Kidney epithelial cell (primary cell): ENCODE measurements at places on chromosomes 5 and 9.

DNA sequence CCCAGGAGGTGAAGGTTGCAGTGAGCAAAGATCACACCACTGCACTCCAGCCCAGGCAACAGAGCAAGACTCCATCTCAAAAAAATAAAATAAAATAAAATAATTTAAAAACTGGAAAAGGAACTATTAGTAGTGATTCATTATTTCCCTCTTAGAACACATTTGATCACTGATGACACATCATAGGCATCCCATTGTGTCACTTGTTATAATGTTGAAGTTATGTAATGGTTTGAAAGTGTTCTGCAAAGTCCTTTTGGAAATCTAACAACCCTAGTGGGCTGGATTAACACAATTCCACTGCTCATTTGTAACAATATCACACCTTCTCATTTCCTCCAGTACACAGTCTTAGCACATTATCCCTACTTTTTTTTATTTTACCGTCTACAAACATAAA, 81.8 kb upstream of the LMNB1 start:
- DNase-seq: no peak

DNA sequence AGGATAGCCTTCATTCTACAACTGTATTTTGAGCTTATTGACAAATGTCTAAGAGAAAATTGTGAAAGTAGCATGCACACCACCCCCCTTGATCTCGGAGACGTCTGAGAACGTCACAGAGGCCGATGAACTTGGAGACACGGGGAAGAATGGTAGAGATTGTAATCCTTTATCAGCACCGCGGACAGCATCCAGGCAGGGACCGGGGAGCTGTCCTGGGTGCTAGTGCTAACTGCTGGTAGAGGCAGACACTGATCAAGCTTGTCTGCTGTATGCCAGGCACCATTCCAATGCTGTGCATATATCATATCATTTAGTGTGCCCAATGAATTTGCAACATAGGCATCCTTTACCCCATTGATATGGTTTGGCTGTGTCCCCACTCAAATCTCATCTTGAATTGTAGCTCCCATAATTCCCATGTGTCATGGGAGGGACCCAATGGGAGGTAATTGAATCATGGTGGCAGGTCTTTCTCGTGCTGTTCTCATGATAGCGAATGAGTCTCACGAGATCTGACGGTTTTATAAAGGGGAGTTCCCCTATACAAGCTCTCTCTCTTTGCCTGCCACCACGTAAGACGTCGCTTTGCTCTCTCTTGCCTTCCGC, 98.8 kb downstream of the LHX2 start:
- peak; percentile 9 for DNase-seq

GRCh38 chr9:112193572-112194288, 18.6 kb upstream of the SUSD1 start:
- no peak for DNase-seq

- no peak for DNase-seq
Measured at GRCh38 chr5:95283022-95283615, 1.8 kb downstream of the MCTP1 start.

- no peak for DNase-seq
Measured at GRCh38 chr5:93584596-93585040, 1.6 kb downstream of the NR2F1 start.

- no peak for DNase-seq
Measured at GRCh38 chr9:37897665-37898064, 6.3 kb downstream of the SLC25A51 start.

DNA sequence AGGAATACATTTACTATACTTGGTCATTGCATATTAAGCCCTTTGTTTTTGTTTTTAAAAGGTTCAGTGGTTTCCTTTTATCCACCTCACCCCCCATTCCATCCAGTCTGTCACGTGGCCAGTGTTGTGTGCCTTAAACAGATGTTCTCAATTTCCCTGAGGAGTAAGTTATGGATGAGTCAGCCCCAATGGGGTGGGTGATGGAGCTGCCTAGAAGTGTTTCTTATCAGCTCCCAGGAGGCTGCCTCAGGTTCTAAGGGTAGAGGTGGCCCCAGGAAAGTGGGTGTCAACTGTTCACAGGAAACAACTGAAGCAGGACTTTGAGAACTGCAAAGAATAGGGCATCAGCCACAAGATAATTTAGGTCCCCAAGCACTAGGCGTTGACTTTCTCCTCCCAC, 41.1 kb downstream of the ACTBL2 start:
- DNase-seq: peak; percentile 96

- DNase-seq: no peak
Measured at GRCh38 chr5:178751286-178751685, 20.8 kb upstream of the ZNF354A start.

DNA sequence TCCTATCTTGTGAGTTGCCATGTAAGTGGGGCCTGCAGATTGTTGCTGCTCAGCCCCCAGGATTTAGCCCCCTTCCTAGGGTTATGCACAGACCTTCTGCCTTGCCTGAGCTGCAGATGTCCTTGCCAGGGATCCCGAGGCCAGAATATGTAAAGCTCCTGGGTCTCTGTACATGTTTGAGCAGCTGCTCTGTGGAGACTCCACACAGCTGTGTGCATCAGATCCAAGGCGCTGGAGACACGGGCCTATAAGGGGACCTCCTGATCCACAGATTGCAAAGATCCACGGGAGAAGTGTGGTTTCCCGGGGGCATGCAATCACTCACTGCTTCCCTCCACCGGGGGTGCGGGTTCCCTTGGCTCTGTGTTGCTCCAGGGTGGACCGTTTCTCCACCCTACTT, 28.9 kb downstream of the TAF11L14 start:
- no peak for DNase-seq
